ENCODE measurements at places on chromosomes 5 and 9.

GRCh38 chr9:70510157-70510770, 95.8 kb upstream of the KLF9 start:
- DNase-seq = no peak

DNA sequence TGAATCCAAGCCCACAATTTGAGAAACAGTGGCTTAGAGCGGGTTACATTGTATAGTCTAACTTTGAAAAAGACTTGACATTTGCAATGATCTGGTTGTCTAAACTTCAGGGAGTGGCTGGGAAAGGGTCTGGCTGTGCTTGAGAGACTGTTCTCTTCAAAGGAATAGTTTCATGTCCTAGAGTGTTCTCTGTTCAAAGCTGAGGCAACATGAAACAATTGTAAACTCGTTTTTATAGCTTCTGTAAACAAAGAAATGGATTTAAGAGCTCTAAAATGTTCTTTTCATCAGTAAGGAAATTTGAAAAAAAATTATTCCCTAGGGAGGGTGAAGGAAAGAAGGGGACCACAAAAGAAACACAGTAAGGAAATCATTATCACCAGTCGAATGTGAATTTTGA, 41.6 kb downstream of the FOCAD start:
- DNase-seq = no peak

DNA sequence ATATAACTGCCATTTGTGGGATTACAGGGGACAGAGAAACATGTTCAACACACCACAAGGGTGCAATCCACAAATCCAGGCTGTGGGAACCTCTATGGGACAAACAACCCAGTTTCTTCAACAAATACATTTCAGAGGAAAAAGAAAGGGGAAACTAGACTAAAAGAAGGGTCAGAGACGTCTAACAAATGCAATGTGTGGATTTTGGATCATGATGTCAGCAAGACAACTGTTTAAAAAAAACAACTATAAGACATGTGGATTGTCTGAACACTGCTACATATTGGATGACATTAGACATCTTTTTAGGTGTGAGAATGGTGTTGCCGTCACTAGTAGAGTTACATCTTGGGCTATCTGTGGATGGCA, 3.9 kb upstream of the RALGDS start:
- no peak for DNase-seq

DNA sequence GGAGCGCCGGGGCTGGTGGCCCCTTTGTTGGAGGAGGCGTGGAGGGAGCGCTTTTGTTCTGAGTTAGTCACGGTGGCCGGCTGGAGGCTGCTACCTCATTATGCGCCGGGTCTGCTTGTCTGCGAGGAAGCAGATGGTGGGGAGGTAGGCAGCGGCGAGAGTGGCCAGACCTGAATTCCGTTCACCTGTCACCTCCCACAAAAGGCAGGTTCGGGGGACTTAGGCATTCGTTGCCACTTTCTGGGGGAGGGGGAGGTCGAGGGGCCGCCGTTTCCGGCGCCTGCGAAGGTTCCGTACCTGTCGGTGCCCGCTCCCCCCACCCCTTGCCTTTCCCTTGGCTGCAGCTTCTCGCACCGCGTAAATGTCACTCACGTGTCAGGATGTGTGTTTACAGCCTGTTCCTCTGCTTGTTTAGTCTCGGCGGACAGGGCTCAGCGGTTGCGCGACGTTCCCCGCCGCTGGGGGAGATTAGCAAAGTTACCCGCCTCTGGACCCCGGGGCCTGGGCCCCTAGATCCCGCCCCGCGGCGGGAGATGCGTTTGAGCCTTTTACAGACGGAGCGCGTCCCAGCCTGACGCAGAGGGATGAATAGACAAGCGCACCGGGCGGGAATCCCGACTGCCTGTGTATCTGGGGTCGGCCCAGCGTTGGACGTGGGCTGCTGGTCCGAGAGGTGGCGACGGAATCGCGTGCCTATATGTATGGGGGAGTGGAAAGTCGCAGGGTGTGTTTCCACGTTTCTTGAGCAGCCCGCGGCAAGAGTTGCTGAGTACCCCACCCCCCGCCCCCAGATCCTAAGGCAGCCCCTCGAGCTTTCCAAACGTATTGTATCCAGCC, 2.7 kb upstream of the LHX2 start:
- no peak for DNase-seq

- DNase-seq = no peak
Measured at GRCh38 chr9:129232839-129233591, 55.0 kb upstream of the IER5L start.

DNA sequence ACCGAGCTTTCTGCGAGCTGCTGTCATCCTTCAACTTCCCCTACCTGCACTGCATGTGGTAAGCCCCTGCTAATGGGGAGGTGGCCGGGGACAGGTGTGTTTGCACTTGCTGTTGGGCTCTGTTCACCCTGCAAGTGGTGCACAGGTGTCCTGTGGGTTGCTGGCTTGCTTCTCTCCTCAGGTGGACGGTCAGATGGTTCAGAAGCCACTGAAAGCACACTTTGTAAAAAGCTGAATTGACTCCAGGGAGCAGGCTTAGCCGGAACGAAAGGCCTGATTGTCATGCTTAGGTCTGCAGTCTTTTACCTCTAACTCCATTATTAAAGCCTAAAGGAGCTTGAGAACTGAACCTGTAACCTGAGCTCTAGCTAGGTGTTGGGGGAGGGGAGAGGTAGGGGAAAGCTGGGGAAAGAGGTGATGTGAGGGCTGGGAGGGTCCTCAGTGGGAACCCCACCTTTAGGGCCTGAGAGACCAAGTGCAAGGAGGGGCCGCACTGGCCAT, 37.6 kb downstream of the ACER2 start:
- no peak for DNase-seq

DNA sequence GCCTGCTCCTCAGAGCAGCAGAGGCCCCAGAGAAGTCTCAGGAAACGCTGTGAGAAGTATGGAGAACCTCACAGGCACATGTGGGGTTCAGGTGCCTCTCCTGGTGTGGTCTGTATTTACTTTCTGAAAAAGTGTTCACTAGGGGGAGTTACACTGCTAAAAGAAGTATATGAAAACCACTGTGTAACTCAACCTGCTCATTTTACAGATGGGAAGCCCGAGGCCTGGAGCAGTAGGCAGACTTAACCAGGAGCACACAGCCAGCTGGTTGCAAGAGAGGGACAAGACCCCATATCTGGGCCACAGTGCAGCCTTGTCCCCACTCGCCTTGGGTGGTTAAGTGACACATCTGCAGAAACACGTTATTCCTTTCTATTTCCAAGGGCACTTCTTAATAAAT, 112.8 kb upstream of the SAP30L start:
- no peak for DNase-seq

DNA sequence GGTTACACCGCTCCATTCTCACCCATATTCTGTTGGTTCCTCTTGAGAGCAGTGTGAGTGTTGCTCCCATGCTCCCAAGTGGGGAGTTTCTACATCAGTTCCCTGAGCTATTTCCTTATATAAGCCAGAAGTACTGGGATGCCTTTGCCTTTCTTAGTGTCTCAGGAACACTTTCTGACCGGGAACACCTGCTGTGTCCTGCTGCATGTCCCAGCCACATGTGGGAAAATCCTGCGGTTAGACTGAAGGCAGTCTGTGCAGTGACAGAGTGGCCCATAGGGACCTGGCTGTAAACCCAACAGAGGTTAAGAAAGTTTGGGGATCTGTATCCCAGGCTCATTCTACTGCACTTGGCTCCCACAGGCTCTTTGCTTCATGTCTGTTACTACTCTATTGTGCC, 126.0 kb downstream of the EGFLAM start:
- DNase-seq = no peak

GRCh38 chr5:40484495-40484894, 195.2 kb upstream of the PTGER4 start:
- no peak for DNase-seq

DNA sequence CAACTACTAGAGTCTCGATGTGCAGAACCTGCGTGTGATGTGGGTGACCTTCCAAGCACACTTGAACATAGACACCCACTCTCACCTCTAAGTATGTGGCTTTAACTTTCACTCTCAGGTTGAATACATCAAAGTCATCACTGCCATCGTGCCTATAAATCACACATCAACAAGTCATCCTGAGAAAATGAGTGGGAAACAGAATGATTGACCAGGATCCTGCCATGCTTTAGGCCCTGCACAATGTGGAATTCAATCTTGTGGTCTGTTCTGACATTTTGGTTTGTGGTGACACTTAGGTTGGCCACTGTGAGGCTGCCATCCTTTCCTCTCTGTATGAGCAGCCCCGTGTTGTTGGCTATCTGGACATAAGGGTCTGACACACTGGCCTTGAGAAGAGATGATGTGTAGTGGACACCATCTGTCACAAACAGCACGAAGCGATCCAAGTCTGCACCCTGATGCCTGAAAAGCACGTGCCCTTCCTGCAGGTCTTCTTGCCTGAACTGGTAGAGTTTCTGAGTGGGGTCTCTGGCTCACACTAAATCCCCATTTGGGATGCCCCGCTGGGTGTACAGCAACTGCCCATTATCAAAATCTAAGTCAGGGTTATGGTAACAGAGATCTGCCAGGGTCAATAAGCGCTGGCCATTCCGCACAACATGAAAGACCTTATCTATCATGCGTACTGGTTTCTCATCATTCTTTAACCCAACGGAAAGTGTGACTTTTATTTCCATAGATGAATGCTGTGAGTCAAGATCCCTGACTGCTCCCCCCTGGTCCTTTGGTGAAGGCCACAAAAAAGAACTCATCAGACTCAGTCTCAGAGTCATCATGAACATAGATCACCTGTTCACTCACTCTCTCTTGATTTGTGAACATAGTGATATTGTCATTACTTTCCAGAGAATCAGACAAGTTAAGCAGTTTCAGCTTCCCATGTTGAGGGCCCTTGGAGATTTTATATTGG, 116.6 kb downstream of the ESM1 start:
- no peak for DNase-seq

- no peak for DNase-seq
Measured at GRCh38 chr5:93219641-93220145, 361.3 kb downstream of the NR2F1-AS1 start.

DNA sequence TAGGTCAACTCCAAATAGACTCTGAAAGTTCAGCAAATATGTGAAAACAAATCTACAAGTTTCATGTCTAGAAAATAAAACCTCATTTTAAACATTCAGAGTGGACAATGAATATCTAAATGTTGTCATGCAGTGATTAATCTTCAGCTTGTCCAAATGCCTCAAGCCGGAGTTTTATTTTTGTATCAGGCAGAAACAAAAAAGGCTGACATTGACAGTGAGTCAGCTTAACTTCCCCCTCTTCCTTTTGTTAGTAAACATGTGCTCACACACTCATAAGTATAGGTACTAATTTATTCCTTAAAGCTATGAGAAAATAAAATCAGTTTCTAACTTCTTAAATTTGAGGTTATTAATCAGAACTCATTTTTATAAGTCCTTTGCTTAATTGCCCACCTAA, 467.9 kb upstream of the DAB2 start:
- DNase-seq = no peak

DNA sequence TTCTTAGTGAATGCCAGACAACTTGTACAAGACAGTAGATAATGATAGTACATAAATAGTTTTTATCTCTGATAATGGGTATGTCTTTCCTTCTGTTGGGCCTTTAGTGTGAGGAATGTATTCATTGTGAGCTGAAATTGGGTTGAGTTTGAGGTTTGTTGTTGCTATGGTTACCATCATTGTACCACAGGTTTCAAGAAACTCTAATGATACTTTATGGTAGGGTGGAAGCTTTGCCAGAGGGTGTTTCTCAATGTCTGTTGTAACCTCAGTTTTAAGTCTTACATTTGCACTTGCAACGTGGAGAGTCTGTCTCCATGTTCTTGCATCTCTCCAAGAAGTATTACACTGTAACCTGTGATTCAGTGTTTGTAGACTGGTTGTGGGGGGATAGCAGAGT, 1550.1 kb downstream of the MAT2B start:
- no peak for DNase-seq

GRCh38 chr5:138622051-138622450, 46.9 kb upstream of the HSPA9 start:
- no peak for DNase-seq

DNA sequence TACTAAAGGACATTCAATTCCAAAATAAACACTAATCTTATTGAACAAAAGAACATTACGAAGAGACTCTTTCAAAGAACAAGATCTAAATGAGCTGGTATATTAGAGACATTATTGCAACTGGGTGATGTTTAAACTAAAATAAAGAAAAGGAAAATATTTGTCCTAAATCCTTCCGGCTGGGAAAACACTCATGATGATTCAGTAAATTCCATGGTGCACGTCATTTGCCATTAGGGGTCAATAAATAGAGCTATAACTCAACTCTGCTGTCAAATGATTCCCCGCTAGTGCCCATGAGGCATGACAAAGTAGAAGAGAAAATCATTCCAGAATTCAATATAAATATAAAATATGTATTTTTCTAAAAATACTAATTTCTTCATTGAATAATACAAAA, 565.5 kb upstream of the TUSC1 start:
- no peak for DNase-seq

DNA sequence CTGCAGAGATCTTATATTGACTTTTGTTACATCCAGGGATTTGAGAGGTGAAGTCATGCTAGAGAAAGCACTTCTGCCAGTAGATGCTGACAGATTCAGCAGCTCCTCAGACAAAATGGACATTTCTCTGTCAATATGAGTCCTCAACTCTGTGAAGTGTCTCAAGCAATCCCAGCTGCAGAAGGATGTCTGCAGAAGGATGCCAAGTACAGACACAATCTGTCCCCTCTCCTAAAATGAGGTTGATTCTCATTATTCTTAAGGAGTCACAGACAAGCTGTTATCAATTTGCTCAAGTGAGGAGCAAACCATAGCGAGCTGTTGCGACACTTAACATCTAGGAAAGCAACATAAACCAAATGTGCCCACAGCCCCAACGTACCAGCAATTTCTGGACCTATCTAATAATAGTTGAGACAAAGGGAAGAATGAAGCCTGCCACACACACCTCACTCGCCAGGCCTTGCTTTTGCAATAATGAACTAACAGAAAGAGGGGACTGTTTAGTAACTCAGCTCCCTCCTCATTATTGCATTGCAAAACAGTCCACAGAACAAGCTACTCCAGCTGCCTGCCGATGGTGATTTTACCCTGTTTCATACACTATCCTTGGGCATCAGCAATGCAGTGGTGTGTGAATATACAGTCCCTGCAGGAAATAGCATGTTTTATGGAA, 364.2 kb upstream of the PDE4D start:
- no peak for DNase-seq

GRCh38 chr5:161372682-161373344, 173.7 kb downstream of the GABRB2 start:
- DNase-seq = no peak

- no peak for DNase-seq
Measured at GRCh38 chr9:72271613-72272478, 93.2 kb downstream of the ZFAND5 start.

- DNase-seq = no peak
Measured at GRCh38 chr5:44871401-44871800, 62.7 kb downstream of the MRPS30 start.

DNA sequence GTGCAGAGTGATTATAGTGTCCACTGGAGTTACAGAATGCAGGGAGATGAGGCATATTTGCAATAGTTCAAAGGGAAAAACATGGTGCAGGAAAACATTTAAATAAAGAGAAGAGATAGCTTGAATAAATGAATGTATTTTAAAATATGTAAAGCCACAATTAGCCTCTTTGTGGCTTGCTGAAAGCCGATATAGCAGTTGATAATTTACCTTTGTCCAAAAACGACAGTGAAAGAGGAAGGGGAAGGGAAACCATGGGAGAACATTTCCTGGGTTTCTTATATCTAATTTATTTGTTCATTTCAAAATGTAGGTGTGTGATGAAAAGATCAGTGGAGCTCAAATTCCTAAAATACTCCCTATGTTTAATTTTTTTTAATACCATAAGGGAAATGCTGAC, 156.1 kb downstream of the DENND1A start:
- DNase-seq = no peak

GRCh38 chr9:110112792-110113191, 95.2 kb downstream of the C9orf152 start:
- no peak for DNase-seq

Data from anterior cingulate cortex (tissue), 58 donors.